ENCODE measurements at places on chromosomes 5 and 9.
A peak's percentile ranks its signal among the peaks of the same experiment; 100 is the strongest.

DNA sequence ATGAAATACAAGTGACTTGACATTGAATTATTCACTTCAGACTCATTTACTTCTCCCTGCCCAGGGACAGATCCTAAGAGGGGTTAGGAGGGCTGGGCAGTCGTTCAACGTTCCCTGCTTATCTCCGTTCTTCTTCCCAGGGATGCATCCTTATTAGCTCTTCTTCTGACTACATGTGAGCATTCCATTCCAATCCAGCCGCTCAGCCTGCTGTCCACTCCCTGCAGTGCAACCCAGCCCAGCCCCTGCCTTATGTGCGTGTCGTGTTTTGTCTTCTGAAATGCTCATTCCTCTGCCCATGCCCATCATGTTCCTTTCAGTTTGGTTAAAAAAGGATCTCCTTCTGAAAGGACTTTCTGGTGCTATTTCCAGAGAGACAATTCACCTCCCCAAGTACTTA, 64.7 kb upstream of the PALM2AKAP2 start:
- DNase-seq = no peak

GRCh38 chr5:76684756-76685519, 31.0 kb upstream of the F2R start:
- no peak for DNase-seq

DNA sequence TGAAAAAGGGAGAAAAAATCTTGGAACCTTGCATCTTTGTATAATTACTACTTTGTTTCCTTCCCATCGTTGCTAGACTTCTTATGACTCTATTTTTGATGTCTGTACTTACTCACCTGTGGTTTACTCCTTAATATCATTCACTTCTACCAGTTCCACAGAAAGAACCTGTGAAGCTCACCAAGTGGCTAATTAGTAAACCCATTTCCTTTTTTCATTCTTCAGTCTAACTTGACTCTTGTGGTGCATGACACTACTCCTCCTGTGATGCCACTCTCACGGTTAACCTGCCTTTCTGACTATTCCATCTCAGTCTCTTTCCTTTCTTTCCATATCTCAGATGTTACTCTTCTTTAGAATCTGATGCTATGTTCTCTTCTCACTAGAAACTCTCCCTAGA, 14.6 kb downstream of the RECK start:
- DNase-seq = no peak

GRCh38 chr9:32577316-32577715, 4.4 kb upstream of the NDUFB6 start:
- no peak for DNase-seq

GRCh38 chr5:34475249-34475966, 180.7 kb upstream of the RAI14 start:
- no peak for DNase-seq

- DNase-seq = no peak
Observed at GRCh38 chr9:113955076-113955752, 79.1 kb downstream of the ZNF618 start.

DNA sequence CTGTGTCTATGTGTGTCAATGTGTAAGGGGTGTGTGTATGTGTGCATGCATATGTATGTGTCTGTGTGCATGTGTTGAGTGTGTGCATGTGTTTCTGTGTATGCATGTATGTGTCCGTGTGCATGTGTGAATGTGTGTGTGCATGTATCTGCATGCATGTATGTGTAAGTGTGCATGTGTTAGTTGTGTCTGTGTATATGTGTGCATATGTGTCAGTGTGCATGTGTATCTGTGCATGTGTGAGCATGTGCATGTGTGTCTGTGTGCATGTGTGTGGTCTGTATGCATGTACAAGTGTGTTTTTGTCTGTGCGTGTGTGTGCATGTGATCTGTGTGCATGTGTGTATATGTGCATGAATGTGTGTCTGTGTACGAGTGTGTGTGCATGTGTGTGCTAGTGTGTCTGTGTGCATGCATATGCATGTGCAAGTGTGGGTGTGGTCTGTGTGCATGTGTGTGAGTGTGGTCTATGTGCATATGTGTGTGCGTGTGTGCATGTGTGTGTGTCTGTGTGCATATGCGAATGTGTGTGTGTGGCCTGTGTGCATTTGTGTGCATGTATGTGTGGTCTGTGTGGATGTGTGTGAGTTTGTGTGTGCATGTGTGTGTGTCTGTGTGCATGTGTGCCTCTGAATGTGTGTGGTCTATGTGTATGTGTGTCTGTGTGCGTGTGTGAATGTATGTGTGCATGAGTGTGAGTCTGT, 9.6 kb downstream of the FAM163B start:
- no peak for DNase-seq

DNA sequence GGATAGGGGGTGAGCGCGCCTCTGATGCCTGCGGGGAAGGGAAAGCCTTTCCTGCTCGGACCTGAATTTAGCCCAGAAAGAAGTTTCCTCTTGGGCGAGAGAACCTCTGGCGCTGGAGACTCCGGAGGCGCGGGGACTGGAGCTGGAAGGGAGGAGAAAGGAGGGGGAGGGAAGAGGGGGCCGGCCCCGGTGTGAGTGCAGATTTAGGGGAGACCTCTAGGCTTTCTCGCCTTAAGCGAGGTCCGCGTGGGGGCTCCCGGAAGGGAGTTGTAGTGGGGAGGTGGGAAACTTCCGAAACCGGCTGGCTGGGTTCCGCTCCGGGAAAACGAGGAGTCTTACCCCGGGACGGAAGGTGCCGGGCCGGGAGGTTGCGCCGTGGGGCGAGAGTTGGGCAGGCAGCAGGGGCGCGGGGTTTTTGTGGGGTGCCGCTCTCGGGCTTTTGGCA, 1.3 kb downstream of the PCSK5 start:
- DNase-seq = no peak

DNA sequence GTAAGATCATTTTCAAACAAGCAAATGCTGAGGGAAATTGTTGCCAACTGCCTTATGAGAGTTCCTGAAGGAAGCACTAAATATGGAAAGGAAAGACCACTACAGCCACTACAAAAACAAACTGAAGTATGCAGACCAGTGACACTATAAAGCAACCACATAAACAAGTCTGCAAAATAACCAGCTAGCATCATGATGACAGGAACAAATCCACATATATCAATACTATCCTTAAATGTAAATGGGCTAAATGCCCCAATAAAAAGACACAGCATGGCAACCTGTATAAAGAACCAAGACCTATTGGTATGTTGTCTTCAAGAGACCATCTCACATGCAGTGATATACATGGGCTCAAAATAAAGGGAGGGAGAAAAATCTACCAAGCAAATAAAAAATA, 113.2 kb downstream of the DTWD2 start:
- DNase-seq = no peak

DNA sequence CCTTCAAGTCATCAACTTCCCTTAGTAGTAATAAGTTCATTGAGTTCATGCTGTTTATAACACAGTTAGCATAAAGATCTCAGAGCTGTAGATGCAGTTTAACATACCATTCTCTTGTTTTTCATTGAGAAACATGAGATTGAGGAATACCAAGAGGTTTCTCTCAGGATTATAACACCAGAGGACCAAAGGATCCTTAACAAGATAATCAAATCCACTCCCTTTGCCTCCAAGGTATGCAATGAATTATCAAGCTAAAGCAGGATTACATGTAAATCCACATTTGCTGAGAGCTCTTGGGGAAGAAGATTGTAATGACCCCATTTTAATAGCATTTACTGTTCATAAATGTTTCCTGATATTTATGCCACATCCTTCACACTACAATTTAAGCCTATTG, 35.1 kb upstream of the DAB2 start:
- no peak for DNase-seq

- DNase-seq = no peak
Observed at GRCh38 chr9:81293651-81294050, 395.7 kb downstream of the TLE1 start.

DNA sequence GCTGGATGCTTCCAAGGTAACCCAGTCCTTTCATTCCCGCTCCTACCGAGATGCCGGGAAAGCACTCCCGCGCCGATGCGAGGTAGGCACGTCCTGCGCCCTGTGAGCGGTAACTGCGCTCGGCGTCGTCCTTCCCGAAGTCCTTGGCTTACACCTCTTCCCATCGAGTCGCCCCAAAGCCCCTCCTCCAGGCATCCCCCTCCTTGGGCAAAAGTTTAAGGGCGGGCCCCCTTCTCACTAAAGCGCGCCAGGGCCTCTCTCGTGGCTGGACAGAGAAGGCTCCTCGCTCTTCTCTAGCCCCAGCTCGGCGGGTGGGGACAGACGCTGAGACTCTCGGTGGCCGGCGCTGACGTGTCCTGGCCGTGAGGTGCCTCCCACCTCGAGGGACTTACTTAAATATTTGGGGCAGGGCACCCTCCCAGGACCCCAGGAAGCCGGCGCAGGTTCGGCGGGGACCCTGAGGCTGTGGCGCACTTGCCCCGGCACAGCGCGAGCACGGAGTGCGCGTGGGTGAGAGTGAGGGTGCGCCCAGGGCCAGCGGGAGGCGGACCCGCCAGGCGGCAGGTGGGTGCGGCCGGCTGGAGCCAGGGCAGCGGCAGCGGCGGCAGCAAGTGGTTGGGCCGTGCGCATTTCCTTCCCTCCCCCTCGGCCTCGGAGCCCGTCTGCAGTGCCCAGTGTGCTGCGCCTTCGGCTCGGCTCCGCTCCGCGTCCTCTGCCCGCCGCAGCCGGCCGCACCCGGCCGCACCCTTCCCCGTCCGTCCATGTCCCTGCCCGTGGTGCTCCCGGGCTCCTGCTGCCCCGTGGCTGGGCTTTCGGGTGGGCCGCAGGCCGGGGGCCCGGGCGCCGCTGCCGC, at the start of gene ENTREP1:
Gene ENTREP1 (plus strand): TSS at position 667 of the 853 bp plus-strand sequence. CDS start 95 bp downstream, at position 762.
- peak; percentile 24 for DNase-seq

GRCh38 chr5:159864885-159865691, 51.2 kb upstream of the ADRA1B start:
- no peak for DNase-seq

GRCh38 chr9:117543089-117543488, 128.2 kb upstream of the ASTN2 start:
- no peak for DNase-seq

DNA sequence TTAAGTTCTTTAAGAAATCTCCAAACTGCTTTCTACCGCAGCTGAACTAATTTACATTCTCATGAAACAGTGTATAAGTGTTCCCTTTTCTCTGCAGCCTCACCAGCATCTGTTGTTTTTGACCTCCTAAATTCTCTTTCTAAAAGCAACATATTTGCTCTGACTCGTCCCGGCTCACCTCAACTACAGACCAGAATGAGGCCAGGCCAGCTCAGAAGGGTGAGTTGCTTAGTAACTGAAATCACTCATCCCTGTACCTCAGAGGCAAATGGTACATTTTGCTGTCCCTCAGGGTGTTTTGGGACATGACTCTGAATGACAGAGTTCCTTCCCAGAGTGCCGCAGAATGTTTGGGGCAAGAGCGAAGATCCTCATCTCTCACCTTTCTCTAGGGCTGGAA, 127.5 kb downstream of the FRMD3 start:
- no peak for DNase-seq

- no peak for DNase-seq
Observed at GRCh38 chr5:138709202-138709601, 44.0 kb upstream of the CTNNA1 start.

DNA sequence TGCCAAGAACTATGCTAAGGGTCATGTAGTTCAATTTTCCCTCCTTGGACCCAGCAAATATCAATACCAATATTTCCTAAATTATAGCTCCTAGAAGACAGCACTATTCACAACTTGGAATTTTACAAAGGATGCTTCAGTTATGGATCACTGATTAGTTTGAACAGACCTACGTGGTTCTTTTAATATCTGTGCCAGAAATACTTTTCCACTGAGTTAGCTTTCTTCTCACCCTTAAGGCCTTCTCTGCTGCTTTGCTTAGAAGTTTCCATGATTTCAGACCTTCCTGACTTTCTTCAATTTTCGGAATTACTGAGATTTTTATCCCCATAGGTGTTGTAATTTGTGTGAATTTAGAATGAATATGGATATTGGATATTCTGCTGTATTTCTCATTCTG, 380.4 kb downstream of the PSAT1 start:
- DNase-seq = no peak

DNA sequence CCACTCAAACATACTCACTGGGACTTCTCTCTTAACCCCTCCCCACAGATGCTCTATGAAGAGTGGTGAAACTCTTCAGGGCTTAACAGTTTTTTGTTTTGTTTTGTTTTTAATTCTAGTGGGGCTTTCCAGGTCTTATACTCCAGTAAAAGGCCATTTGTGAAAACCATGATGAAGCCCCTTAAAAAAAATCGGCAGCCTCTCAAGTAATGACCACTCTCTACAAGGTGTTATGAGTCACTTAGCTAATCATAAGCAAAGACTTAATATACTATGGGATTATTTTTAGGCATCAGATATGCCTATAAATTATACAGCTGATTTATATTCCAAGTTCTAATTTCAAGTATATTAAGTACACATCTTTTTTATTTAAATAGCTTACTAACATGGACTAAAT, 607.9 kb downstream of the RAB3C start:
- no peak for DNase-seq

GRCh38 chr5:96278981-96279380, 154.1 kb downstream of the PCSK1 start:
- DNase-seq = no peak

DNA sequence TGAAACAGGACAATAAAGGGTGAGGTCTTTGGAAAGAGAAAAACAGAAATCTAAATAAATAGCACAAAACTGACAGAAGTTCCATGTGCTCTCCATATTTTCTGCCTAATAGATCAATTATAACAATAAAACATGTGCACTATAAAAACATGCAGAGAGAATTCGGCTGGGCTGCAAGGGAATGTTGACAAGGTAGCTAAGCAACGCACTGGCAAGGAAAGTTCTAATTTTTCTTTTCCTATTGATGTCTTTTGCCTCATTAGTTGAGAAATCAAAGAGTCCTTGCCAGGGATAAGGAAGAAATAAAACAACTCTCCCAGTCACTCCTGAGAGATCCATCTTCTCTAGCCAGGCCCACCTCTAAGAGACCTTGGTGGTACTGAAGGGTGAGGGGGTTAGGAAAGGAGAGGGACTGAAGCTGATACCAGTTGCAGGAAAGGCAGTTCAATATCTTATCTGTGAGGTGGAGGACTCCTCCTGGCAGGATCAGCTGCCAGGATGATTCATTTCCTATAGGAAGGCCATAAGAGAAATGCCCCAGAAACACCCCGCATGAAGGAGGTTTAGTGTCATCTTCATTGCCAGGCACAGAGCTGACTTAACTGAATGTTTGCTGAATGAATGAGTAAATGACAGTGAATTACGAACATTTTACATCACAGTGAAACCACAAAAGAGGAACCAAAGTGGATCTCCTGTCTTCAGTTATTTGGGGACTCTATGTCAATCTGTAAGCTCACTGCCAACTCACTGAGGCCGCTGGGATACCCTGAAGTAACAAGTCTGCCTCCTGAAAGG, 63.7 kb upstream of the IFNK start:
- no peak for DNase-seq
